ENCODE measurements at places on chromosomes 7 and 10. TPM values are rescaled to one million over a fixed set of nuclear protein-coding genes. Genes with fewer than 3 reads are reported as not detected.

DNA sequence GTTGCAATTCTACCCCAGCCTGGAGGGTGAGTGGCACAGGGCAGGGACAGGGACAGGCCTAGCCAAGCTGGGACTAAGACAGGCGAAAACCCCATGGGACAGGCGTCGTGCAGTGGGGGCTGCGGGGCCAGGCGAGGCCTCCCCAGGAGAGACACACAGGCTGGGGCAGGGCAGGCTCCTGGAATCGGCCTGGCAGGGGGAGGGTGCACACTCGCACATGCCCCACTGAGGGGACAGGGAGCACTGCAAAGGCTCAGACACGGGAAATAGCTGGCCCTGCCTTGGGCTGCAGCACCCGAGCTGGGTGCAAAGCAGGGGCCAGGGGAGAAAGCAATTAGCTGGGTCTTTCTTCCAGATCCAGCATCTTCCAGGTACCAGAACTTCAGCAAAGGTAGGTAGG, 10.4 kb downstream of the LAT2 start:
- DNase-seq = no peak

The CYP26C1 gene
- 0.10 TPM for total RNA-seq

GRCh38 chr10:86734207-86734988, 22.0 kb upstream of the BMPR1A start:
- DNase-seq = no peak

DNA sequence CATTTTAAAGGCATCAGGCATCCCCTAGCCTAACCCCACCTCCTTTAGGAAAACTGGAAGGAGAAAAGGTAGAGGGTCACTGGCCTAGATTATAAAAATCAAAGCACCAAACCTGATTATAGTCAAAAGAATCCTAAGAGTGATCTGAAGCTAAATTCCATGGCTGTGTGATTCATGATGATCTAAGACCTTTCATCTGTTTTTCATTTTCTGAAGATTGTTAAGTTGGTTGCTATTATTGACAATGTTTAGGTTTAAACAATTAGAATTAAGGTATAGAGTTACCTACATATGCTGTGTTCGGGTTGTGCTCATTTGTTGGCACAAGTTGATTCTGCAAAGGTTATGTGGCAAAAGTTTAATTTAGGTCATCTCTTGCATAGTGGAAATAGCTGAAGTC, 148.7 kb downstream of the BICC1 start:
- DNase-seq = no peak

- no peak for DNase-seq
Measured at GRCh38 chr10:112701211-112701877, 248.7 kb upstream of the TCF7L2 start.

- no peak for DNase-seq
Measured at GRCh38 chr7:139482662-139483466, 609 bp downstream of the KLRG2 start.

GRCh38 chr10:60794953-60795352, 16.7 kb downstream of the CDK1 start:
- no peak for DNase-seq

GRCh38 chr7:50393547-50394252, 56.5 kb downstream of the FIGNL1 start:
- DNase-seq = no peak

GRCh38 chr7:88545663-88546062, 213.8 kb upstream of the ZNF804B start:
- no peak for DNase-seq

- DNase-seq = peak; percentile 81
Measured at GRCh38 chr7:158325530-158326381, 261.9 kb downstream of the PTPRN2 start.

- no peak for DNase-seq
Measured at GRCh38 chr10:43360086-43360485, 11.3 kb upstream of the FXYD4 start.

DNA sequence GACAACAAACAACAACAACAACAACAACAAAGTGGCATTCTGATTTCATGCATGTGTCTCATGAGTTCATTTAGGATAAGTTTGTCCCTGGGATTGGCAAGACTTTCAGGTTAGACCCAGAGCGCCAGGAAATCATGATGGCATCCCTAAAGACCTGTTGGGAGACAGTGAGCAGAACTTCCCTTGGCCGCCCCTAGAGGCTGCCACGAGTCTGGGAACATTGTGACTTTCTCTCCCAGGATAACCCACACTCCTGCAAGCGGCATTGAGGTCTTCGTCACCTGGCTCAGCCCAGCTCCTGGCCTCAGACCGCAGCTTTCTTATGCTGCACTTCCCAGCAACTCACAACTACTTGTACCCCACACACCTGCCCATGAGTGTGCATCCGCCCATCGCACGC, 80.5 kb upstream of the RNF32 start:
- no peak for DNase-seq

- peak; percentile 79 for DNase-seq
Measured at GRCh38 chr10:77926566-77927401, at the start of gene DLG5. DLG5 (minus strand) TSS chr10:77926755; CDS start chr10:77926520, 235 bp downstream.

The ASB15 gene
- total RNA-seq = not detected

The GIMAP7 gene
- total RNA-seq = 24.5 TPM

The OPN1SW gene
- total RNA-seq = not detected

DNA sequence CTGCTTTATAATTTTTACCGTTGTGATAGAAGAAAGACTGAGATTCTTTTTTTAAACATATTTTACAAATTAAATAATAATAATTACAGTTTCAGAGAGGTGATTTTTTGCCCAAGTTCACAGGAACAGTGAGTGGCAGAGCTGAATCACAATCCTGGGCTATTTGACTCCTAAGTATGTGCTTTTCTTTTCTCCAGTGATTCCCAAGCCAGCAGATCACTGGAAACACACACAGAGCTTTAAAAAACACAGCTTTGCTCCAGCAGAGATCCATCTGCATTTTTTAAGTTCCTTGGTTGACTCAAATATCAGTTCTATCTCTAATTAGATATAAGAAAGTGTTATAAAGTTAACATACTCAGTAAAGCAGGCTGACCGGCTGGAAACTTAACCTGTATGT, 69.0 kb downstream of the AHR start:
- DNase-seq = no peak

The ATG9B gene
- 0.55 TPM for total RNA-seq

- DNase-seq = no peak
Measured at GRCh38 chr10:118971187-118971586, 58.3 kb upstream of the NANOS1 start.

GRCh38 chr10:84296091-84296981, 32.1 kb upstream of the CCSER2 start:
- DNase-seq = no peak

The FAM13C gene
- 26.6 TPM for total RNA-seq

DNA sequence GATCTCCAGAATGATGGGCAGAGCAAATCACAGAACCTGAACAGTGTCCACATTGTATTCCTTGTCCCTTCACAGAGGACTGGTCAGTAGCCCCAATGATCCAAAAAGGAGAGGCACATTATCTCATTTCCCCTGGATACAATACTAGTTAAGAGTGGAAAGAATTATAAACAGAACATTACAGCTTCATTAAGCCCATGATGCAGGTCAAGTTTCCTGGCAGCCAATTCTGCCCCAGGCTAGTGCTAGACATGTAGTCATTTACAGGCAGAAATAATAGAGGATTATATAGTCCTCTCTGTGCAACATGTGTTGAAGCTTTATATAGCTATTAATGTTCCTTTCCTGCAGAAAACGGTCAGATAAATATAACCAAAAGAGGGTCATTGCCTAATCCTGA, 124.3 kb upstream of the WNT16 start:
- no peak for DNase-seq

The SPAM1 gene
- not detected for total RNA-seq

The MBL2 gene
- total RNA-seq = not detected

The ZNF425 gene
- total RNA-seq = 3.0 TPM

DNA sequence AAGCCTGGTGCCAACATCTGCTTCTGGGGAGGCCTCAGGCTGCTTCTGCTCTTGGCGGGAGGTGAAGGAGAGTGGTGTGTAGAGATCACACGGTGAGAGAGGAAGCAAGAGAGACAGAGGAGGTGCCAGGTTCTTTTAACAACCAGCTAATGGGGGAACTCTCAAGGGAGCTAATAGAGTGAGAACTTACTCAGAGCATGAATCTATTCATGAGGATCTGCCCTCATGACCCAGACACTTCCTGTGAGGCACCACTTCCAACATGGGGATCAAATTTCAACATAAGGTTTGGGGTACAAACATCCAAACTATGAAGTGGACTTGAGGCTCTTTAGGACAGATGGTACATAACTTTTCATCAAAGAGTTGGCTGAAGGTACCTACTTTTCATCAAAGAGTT, 5.1 kb upstream of the ZNF32 start:
- DNase-seq = no peak

The KIF11 gene
- 1.4 TPM for total RNA-seq

DNA sequence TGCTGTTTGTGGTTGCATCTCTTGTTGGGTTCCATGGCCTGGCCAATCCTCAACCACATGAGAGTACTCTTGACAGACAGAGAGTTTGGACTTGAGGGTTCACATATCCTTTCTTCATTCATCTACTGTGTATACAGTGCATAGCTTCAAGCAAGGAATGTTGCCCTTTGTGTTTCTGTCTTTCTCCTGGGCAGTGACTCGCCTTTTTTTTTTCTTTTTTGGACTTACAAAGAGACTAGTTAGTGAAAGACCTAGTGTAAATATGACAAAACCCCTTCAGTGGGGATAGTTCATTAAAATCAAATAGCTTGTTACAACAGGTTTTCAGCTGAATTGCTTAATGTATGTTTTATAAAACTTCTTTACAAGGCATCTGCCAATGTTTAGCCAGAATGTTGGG, 290.2 kb downstream of the FGFR2 start:
- DNase-seq = no peak

Data from ureter (tissue), 1 donor.